ENCODE measurements at places on chromosomes 12 and 14.

- no peak for DNase-seq
These were observed 991.6 kb downstream of the SLC6A15 start for GRCh38 chr12:83920821-83921547.

DNA sequence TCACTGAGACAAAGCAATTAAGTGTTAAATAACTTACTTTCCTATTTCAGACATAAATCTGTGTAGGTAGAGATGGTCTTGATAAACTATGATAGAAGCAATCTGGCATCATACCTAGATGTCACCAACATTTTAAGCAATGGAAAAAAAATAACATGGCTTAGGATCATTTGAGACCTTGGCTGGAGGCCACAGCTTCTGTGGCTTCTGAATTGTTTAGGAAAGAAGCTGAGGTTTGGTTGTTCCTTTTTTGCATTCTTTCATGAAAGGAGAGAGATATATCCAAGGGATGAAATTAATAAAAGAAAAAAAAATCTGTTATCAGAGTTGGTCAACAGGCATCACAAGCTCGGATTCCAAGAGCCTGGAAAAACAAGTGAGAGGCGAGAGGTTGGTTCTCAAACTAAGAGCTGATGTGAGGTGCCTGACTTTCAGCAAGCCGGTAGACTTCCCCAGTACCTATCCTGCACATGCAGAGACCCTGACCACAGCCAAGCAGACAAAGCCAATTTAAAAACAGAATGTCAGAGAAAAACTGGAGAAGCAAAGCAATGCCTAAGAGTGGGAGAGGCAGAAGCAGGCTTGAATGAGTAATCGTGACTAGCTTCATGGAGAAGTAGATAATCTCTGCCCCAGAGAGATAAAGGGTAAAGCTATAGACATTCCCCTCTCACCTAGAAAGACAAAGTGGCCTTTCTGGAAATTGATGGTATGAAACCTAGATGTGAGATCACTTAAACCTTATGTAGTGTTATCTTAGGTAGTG lies 43.4 kb upstream of the ST8SIA1 start:
- DNase-seq, result no peak

DNA sequence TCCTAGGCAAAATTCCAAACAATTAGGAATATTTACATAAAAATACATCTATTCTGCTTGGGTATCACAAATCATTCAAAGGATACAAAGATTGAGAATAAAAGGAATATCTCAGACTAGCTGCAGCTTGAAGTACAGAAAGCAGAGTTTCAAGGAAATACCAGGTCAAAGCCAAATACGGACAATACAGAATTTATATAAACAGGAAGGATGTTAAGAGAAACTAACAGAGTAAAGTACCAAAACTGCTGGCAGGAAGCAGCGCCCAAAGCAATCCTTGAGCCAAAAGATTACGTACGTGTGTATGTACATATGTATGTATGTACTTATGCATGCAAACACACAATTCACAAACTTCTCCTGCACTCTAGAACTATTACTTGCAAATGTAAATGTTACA lies 86.6 kb downstream of the PPP1R12A start:
- DNase-seq, result no peak

- no peak for DNase-seq
These were observed 675.6 kb upstream of the MDGA2 start for GRCh38 chr14:48350971-48351370.

- DNase-seq, result no peak
These were observed 673.0 kb upstream of the FLRT2 start for GRCh38 chr14:84856751-84857534.

GRCh38 chr14:97298331-97298730 lies 501.1 kb downstream of the VRK1 start:
- DNase-seq, result no peak

GRCh38 chr12:112419297-112420133 lies 768 bp downstream of the PTPN11 start:
- DNase-seq, result no peak

GRCh38 chr12:90085494-90086274 lies 377.0 kb upstream of the ATP2B1 start:
- peak; percentile 47 for DNase-seq

- no peak for DNase-seq
These were observed 11.7 kb downstream of the TPCN1 start for GRCh38 chr12:113232840-113233585.

- no peak for DNase-seq
These were observed 82.7 kb downstream of the KTN1 start for GRCh38 chr14:55662752-55663151.

GRCh38 chr12:113469224-113469948 lies 2.3 kb downstream of the LHX5 start:
- DNase-seq, result no peak

- DNase-seq, result no peak
These were observed at the start of gene NPC2 for GRCh38 chr14:74492776-74493342. Gene NPC2 (minus strand): TSS chr14:74493305. CDS start chr14:74493274, 31 bp downstream.

GRCh38 chr14:24204163-24205146 lies 1.0 kb upstream of the TSSK4 start:
- no peak for DNase-seq

DNA sequence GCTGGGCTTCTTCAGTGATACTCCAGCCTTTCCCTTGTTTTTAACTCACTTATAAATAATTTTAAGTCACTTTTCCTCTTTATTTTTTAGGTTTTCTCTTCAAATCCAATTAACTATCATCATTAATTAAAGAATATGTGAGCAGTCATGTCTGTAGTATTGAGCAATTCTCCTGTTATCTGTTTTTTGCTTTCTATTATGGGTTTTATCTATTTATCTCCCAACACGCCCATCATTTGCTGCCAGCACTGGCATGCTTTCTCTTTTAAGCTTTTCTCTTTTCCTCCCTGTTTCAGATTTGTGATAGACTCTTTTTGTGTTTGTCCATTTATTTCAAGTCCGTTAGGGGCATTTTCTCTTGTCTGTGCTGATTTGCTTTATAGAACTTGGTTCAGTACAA lies 72.3 kb downstream of the CRADD start:
- no peak for DNase-seq

DNA sequence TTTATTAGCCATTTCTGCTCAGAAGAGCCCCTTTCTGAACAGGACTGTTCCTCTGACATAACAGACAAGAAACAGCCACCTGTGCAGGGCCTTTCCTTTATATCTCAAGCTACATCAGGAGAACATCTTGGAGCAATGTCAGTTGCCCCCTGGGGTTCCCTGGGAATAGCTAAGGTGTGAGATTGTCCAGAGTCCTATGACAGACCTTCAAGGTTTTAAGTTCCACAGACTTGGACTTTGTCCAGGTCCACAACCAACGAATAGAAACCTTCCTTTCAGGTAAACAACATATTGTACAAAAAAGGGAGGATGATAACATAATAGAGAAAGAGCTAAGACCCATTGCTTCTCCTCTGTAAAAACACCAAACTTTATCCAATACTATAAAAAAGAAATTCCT lies 2.9 kb downstream of the IL23A start:
- DNase-seq, result no peak

DNA sequence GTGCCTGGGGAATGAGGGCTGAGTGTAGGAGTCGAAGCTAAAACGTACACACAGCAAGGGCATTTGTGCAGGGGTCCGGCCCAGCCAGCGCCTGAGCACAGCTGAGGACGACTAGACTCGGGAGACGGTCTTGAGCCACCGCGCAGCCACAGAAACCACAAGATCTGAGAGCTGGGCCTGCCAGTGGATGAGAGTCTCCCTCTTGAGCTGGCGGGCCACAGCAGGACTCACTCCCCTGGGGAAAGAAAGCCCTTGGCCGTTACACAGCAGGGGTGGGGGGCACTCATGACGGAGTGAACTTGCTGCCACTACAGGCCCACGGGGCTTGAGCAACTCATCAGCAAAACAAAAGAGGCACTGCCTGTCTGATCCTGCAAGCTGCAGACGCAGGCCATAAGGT lies 23.0 kb downstream of the STX2 start:
- peak; percentile 50 for DNase-seq

DNA sequence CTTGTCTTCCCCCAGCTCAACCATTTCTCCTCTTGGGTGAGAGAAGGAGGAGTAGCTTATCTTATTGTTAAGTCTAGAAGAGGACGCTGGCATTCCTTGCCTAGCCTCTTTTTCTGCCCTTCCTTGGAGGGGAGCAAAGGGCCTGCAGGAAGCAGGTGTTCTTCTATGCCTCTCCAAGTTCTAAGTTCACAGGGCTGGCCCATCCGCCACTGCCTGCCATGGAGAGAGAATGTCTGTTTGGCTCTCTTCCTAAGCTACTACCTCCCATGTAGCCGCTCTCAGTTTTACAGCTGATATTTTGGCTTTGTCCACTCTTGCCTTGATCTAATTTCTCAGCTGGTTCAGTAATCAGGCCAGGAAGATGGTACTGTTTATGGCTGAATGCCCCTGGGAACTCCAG lies 201.2 kb downstream of the NTF3 start:
- DNase-seq, result no peak

DNA sequence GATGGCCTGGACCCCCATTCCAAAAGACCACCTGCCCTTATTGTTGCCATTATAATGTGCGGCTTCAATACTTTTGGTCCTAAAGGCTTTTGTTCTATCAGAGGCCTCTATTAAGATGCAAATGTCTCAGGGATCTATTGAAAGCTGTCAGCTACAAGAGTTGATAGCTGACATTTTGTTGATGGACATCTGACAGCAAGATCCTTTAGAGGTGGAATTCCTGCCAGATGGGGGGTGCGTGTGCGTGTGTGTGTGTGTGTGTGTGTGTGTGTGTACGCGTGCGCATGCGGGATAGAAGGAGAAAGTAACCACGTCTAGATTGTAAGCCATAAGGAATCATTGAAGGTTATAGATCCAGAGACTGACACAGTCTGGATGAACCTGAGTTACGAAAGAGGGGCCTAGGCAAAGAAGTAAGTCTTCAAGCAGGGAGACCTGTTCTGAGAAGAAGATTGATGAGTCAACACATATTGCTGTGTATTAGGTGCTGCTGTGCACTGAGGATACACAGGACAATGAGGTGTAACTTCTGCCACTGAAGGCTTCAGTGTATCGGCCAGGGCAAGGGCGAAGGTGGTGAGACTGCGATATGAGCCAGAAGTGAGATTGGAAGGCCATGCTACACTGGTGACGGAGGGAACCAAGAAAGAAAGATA lies 89.2 kb downstream of the PRMT8 start:
- DNase-seq, result no peak

- no peak for DNase-seq
These were observed 16.7 kb upstream of the ZDHHC17 start for GRCh38 chr12:76747245-76747644.

DNA sequence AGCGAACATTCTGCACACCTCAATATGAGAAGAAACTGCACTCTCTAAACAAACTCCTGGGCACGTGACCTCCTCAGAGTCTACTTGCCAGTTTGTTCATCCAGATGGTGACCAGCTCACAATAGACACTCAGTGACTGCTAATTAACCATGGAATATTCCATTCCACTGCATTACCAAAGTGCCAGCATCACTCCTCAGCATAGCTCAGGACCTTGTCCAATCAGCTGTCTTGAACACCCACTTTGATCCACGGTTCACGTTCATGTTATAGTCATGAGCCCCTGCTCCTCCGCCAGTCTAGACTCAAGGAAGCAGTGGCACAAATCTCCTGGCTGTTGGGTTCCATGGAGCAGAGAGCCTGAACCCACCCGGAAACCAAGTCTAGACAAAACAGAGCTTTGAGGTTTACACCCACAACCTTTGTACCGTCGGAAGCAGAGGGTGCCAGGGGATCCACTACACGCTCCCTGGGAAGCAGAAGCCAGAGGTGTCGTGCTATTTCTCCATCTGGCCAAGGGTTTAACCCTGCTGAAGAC lies 285.3 kb downstream of the ZFP36L1 start:
- no peak for DNase-seq

DNA sequence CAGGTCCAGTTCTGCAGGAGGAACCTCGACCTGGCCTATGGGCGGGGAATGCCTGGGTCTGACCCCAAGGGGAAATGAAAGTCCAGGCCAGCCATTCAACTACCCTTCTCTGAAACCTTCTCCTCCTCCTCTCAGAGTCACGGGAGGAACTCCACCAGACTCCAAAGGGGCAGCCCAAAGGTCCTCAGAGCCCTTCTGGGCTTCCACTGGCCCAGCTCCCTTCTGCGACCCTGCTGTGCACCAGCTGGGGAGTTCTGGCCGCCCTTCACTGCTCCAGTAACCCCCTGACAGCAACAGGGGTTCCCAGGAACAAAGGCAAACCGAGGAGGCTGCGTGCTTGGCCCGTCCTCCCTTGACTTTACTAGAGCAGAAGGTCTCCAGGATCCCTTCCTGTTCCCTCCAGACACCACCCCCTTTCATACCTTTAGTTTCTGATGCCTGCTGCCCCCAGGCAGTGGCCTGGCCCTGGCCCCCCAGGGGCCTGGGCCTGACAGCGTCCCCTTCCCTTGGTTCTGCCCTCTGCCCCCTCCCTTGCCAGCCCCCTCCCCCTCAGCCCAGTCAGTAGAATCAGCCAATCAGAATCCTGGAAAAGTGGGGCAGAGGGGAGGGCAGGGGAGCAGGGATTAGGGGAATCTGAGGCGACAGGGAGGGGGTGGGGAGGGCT lies 850 bp upstream of the ZNF385A start:
- DNase-seq, result peak; percentile 75

GRCh38 chr12:2856051-2856450 lies 788 bp downstream of the TEX52 start:
- DNase-seq, result no peak

GRCh38 chr14:68487805-68488590 lies 304.9 kb downstream of the ZFP36L1 start:
- no peak for DNase-seq
